CMK (cell line): ENCODE measurements at places on chromosomes 2 and 18.

GRCh38 chr2:239990966-239991365 lies 34.2 kb downstream of the NDUFA10 start:
- no peak for DNase-seq

GRCh38 chr2:7363906-7364305 lies 446.7 kb downstream of the RNF144A start:
- DNase-seq, result no peak

DNA sequence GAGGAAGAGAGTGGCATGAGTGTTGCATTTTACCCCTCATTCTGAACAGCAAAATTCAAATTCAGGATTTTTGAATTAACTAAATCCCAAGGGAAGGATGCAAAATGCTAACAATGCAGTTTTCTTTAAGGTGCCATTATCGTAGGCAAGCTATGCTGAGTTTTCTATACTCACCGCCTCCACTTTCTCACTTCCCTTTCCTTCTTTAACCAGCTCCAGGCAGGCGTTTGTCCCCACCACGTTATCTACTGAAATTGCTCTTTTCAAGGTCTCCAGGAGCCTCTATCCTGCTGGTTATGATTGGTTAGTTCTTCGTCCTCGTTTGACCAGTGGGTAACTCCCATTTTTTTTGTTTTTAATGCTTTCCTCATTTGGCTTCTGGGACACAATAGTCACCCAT lies 1.8 kb upstream of the CPO start:
- no peak for DNase-seq

GRCh38 chr2:190990132-190990531 lies 23.8 kb downstream of the STAT1 start:
- no peak for DNase-seq

DNA sequence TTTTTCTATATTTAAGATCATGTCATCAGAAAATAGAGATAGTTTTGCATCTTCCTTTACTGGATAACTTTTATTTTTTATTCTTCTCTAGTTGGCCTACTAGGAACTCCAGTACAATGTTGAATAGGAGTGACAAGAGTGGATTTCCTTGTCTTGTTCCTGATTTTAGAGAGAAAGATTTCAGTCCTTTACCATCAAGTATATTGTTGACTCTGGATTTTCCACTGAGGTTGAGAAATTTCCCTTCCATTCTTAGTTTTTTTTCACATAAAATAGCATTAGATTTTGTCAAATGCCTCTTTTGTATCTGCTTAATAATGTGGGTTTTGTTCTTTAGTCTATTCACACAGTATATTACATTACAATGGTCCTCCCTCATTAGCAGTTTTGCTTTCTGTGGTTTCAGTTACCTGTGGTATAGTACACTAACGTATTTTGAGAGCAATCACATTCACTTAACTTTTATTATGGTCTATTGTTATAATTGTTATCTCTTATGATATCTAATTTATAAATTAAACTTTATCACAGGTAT lies 105.5 kb downstream of the THADA start:
- no peak for DNase-seq

GRCh38 chr2:46751897-46752296 lies 163.7 kb downstream of the MCFD2 start:
- no peak for DNase-seq

DNA sequence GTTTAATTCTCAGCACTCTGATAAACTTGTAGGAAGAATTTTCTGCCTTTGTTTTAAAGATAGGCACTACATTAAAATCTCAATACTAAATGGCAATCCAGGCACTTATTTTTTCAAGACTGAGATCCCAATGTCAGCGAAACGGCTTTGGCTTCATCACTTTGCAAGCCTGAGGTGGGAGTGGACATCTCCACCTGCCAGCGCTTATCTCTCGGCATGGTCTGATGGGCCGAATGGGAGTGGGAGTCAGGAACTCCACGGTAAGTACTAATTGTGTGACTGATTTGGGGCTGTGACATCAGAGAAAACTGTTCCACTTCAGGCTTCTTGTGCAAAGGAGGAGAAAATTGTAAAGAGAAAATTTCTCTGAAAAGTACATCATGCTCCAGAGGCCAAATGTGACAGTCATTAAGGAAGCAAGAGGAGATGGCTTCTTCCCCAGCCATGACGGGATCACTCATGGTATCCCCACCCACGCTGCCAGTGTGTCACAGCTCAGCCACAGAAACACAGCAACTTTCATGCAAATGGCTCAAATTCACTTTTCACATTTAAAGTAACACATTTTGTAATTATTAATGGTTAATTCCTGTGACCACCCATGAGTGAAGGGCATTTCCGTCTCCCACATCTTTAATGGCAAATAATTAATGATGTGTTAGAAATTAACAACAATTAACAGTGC lies 385.5 kb upstream of the HNRNPA3 start:
- no peak for DNase-seq

DNA sequence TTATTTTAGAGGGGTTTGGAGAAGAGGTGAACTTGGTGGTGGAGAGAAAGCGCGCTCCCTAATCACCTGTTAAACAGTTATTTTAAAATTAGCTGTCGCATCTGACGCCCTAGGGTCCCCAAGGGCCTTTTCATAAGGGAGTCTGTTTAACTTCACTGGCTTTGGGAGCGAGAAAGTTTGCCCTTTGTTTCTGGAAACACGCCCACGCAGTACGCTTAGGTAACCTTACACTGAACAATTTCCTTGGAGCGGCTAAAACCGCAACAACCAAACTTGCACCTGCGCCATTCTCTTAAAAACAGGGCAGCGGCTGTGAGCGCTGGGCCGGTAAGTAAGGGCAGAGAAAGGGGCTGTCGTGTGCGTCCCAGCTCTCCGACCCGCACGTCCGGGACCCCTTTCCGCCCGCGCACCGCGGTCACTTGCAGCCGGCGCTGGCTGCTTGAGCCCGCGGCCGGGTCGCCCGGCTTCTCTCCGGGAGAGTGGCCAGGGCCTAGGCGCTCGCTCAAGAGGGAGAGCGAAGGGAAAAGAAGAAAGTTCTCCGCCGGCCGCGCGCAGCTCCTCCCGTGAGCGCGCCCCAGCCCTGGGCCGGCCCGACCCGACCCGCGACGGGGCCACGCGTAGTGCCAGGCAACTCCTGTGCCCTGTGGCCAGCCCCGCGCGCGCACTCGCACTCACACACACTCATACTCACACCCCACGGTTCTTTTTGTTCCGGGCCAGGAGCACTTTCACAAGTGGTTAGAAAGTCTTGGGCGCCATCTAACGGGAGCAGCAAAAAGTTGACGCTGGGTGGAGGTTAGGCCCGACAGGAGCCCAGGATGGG lies 19.2 kb downstream of the POU3F3 start:
- no peak for DNase-seq

DNA sequence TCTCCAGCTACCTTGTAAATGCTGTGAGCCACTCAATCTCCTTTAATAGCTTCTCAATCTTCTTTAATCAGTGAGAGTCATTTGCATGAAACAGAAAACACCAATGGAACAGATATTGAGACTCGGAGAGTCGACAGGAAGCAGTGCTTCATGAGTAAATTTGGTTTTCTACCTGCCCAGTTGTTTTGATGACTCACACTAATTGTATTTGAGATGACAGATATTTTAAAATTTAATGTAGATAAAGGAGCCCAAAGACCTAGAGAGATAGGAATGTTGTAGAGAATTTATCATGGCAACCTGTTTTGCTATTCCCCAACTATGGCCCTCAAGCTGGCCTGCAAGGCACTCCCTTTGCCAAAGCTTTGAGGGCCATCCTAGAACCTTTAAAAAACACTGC lies 119.1 kb downstream of the CDC42EP3 start:
- no peak for DNase-seq

DNA sequence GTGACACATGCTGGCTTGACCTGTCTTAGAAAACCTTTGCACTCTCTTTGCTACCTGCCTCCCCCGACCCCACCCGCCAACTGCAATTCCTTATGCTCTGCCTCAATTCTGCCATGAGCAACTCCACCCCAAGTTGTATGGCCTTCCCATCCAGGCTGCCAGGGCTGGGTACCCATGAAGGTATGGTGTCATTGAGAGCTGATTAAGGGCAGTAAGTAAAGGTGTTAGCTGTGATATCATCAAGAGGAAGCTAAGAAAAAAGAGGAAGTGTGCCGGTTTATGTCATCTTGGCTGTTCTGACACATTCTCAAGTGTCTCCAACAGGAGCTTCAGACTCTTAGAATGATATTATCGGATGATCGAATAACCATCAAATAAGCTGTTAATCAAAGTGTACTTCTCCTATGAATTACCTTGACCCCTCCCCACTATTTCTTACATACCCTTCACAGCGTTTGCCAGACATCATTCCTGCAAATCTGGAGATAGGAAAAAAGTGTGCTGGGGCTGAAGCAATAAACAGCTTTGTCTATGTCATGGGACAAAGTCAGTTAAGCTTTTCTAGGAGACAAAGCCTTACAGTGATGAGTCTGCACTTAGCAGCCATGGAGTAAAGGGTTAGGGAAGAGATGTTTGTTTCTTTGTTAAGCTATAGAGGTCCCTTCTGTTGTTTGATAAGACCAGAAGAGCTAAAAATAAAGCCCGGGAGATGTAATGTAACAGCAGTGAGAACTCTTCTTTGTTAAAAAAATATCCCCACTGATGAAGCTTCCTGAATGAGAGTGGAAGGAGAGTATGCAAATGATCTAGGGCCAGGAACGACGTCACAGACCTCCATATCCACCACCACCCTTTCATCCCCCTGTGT lies 40.4 kb upstream of the SMAD2 start:
- DNase-seq, result no peak

- DNase-seq, result peak; percentile 76
Observed at GRCh38 chr2:221420245-221420644, 151.9 kb downstream of the EPHA4 start.

- no peak for DNase-seq
Observed at GRCh38 chr2:180599804-180600203, 380.6 kb upstream of the UBE2E3 start.

GRCh38 chr2:120066800-120067547 lies 54.1 kb downstream of the EPB41L5 start:
- DNase-seq, result no peak
